ENCODE measurements at places on chromosomes 6 and 20.
A peak's percentile ranks its signal among the peaks of the same experiment; 100 is the strongest.

GRCh38 chr20:63695424-63696305, 787 bp upstream of the TNFRSF6B start:
- DNase-seq, result no peak

DNA sequence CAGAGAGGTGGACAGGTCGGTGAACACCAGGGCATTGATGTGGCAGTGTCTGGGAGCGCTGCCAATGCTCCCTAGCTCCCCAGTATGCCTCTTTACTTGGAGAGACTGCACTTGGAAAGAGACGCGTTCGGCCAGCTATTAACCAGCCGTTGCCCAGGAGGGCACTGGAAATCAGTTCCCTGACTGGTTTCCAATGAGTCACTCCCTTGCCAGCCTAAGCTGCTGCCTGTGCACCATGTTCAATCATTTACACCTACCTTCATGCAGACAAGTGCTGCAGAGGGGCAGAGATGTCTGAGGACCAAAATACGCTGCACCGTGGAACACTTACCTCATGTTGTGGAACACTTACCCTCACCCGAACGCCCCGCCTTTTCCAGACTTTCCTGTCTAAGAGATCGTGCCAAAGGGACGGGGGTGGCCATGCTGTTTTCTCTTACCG, 151.6 kb downstream of the SOBP start:
- DNase-seq, result no peak

GRCh38 chr6:35318196-35319171, 20.9 kb downstream of the DEF6 start:
- peak; percentile 78 for DNase-seq

DNA sequence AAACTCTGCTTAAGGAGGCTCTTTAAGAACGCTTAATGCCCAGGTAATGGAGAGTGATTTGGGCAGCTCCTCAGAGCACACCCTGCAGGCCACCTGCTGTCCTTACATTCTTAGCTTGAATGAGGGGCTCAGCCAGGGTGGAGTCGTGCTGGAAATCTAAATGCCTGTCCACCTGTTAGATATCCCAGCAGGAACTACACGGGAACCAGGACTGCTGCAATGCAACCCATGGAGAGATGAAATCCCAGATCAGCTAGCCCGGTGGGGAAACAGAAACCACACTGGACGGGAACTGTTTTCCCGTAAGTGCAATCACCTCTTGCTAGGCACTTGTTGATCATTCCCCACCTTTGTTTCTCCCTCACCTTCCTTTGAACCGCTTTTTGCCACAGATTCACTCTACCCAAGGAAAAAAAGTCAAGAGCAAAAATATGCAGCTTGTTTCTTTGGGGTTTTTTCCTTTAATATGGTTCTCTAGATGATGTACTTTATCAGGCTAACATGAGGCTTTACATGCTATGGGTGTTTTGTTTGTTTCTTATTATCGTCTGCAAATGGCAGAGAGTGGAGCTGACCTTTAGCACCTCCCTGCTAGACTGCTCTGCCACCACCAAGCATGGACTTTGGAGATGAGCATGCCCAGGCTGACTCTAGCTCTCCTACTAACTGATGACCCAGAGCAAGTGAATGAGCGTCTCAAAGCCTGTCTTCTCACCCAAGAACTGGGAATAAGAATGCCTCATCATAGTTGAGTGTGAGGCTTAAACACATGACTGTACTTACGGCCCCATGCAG, 125.9 kb upstream of the TNFAIP3 start:
- DNase-seq, result no peak
